Activated naive CD8-positive, alpha-beta T cell treated with anti-CD3 and anti-CD28 coated beads, Interleukin-2, amount 50 U/mL, for 24 hours (primary cell): ENCODE measurements at places on chromosomes 4 and X.
A peak's percentile ranks its signal among the peaks of the same experiment; 100 is the strongest.

- H3K27me3 ChIP-seq: no peaks in the 10 kb centered on the region
- no peak for DNase-seq
- H3K4me3 ChIP-seq: no peak overlapping the region
Observed at GRCh38 chr4:96603641-96604040, 763.7 kb downstream of the PDHA2 start.

- no peak overlapping the region for H3K27ac ChIP-seq
- no peak for DNase-seq
- H3K36me3 ChIP-seq: no peaks in the 10 kb centered on the region
- H3K27me3 ChIP-seq: peaks cover 9% of the 10 kb centered on the region
- no peak overlapping the region for H3K4me3 ChIP-seq
Observed at GRCh38 chr4:162164906-162165510, 1.2 kb upstream of the FSTL5 start.

GRCh38 chr4:38860788-38861424 is 4.3 kb upstream of the TLR6 start:
- no peak overlapping the region for H3K4me3 ChIP-seq
- H3K36me3 ChIP-seq: no peaks in the 10 kb centered on the region
- no peak overlapping the region for H3K27ac ChIP-seq
- peaks cover 7% of the 10 kb centered on the region for H3K27me3 ChIP-seq
- DNase-seq: peak; percentile 67

DNA sequence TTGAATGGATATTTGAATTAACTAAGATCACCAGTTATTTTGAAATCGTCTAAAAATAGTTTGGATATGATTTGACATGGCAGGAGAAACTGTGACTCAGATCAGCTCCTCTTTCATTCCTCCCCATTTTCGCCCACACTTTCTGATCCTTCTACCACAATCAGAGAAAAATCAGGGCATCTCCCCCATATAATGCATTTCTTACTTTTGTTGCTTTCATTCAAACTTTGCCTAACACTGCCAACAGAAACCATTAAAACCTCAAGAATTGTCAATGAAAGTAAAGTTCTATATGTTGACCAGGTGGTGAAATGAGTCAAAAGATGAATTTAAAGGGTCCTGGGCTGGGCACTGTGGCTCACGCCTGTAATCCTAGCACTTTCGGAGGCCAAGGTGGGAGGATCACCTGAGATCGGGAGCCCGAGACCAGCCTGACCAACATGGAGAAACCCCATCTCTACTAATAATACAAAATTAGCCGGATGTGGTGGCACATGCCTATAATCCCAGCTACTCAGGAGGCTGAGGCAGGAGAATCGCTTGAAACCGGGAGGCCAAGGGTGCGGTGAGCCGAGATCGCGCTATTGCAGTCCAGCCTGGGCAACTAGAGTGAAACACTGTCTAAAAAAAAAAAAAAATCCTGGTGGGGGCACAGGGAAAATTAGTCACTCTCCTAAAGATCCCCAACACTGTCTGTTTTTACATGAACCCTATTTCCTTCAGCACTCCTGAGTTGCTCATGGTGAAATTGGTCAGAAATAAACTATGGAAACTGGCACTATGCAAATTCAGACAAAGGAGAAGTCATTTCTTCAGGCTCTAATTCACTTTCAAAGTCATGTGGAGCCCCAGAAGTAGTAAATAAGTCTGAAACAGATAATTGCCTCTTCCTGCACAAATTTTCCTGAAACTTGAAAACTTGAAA is 122.8 kb upstream of the NOCT start:
- H3K27ac ChIP-seq: no peak overlapping the region
- peak; percentile 1 for DNase-seq
- H3K27me3 ChIP-seq: peaks cover 15% of the 10 kb centered on the region

GRCh38 chr4:55757356-55757952 is 62.1 kb upstream of the EXOC1L start:
- H3K27me3 ChIP-seq: no peaks in the 10 kb centered on the region
- no peak overlapping the region for H3K4me3 ChIP-seq
- DNase-seq: no peak
- no peaks in the 10 kb centered on the region for H3K4me1 ChIP-seq
- no peak overlapping the region for H3K27ac ChIP-seq

DNA sequence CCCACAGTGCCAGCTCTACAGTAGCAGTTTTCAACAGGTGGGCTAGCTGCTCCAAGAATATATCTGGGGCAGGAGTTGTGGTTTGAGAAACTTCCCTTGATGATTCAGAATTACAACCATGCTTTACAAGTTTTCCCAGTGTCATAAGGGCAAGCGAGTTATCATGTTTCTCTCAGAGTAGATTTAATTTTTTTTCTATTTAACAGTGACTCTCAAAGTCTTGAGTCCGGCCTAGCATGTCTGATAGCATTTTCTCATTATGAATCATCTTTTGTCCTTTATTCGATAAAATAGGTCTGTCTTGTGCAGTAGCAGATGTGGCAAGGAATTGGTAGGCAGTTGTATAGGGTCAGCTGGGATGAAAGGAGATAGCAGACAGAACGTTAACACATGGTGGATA is 62.2 kb upstream of the SPANXD start:
- H3K36me3 ChIP-seq: no peaks in the 10 kb centered on the region
- H3K4me3 ChIP-seq: no peak overlapping the region
- no peak overlapping the region for H3K27ac ChIP-seq
